NK-92 treated with Interleukin-12 subunit alpha and Interleukin-12 subunit beta, amount 100 ng/mL, for 24 hours (cell line): ENCODE measurements at places on chromosomes 5 and 9.

GRCh38 chr9:87069690-87070089 is 122.4 kb upstream of the GAS1 start:
- DNase-seq: no peak

DNA sequence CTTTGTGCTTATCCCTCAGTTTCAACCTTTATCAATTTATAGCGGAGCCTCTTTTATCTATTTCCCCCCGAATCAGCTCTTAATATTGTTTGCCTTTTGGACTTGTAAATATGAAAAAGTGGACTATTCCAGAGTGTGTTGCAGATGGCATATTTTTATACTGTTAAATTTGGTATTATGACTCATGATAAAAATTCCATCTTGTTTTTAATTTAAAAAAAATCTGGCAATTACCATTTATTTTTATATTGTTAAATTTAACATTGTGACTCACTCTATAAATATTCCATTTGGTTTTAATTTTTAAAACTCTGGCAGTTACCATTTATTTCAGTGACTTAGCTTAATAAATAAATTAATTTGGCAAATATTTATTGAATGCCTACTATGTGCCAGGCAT is 37.5 kb downstream of the RBM27 start:
- DNase-seq: no peak

- DNase-seq: no peak
These were observed 7.7 kb upstream of the ZCCHC10 start for GRCh38 chr5:133034064-133034463.

GRCh38 chr5:127012916-127013315 is 17.4 kb downstream of the MARCHF3 start:
- no peak for DNase-seq

- no peak for DNase-seq
These were observed 236.5 kb downstream of the ICE1 start for GRCh38 chr5:5658889-5659465.

- DNase-seq: no peak
These were observed 5.1 kb downstream of the SPAAR start for GRCh38 chr9:35914301-35914807.

- DNase-seq: no peak
These were observed 332.0 kb downstream of the SPATA31D1 start for GRCh38 chr9:82320566-82320965.

DNA sequence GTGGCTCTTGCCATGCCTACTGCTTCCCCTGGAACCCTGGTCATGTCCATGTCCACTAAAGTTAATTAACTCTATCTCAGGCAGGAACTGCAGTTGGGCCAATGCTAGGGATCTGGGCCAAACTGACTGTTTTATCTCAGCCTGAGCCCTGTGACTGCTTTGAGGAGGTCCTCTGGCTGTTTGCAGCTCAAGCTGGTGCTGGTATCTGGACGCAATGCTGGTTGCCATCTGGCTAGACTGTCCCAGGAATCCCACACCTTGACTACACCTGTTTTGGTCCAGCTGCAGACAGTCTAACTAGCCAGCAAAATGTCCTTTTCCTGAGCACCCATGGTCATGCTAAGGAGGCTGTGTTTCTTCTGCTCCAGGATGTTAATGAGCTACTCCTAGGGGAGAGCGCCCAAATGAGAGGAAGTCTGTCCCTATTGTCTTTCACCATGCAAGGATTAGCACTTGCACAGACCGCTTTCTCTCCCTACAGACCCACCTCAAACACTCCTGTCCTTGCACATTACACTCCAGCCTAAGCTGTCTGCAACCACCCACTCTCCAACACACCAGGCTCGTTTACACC is 251.0 kb downstream of the SH3GL2 start:
- no peak for DNase-seq

DNA sequence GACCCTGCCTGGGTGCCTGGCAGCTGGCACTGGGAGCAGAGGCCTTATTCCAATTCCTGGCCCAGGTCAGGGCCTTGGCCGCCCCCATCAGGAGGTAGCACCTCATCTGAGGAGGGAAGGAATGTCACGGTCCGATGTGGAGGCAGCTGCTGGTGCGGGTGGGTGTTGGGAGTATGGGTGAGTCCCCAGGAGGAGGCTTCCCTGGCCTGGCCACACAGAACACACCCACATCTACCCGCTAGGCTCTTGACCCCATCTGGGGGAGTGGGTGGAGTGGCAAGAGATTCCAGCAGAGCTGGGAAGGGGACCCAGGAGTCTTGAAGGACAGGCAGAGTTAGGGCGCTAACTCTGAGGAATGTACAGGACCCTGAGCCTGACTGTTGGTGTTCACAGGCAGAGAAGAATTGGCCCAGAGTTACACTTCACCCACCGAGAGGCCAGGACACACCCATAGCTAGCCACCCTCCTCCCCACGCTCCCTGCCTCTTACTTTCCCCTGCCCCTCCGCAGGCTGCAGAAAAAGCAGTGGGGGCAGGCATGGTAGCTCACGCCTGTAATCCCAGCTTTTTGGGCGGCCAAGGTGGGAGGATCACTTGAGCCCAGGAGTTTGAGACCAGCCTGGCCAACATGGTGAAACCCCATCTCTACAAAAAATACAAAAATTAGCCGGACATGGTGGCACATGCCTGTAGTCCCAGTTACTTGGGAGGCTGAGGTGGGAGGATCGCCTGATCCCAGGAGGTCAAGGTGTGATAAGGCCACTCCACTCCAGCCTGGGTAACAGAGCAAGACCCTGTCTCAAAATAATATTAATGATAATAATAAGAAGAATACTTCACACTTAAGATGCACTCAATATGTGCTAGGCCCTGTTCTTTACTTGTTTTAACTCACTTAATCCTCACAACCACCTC is 6.0 kb downstream of the OLFML2A start:
- no peak for DNase-seq

DNA sequence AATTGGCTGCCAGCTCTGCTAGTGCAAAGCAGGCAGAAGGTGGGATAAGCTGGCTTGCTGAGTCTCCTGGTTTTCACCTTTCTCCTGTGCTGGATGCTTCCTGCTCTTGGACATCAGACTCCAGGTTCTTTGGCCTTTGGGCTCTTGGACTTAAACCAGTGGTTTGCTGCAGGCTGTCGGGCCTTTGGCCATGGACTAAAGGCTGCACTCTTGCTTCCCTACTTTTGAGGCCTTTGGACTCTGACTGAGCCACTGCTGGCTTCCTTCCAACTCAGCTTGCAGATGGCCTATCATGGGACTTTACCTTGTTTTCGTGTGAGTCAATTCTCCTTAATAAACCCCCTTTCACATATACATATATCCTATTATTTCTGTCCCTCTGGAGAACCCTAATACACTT is 1293.9 kb upstream of the CDH6 start:
- no peak for DNase-seq

GRCh38 chr5:59673438-59674058 is 220.0 kb downstream of the PDE4D start:
- no peak for DNase-seq
